ENCODE measurements at places on chromosomes 6 and 20.

- DNase-seq = no peak
Observed at GRCh38 chr20:37405351-37405897, 59.5 kb downstream of the SRC start.

DNA sequence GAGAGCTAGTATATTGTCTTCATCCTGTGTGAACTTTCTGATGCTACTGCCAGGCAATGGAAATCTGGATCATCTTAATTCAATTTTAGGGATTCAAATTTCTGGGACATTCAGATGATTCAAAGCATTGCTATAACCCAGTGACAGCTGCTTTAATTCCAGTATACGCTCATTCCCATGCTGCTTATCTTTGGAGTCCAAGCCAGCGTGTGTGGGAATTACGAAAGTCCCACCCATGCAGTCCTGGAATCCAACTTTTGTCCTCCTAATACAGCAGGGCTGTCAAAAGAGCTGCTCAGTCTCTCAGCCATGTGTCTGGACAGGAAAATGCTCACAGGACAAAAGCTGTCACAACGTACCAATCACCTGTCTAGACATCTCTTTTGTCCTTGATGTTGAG lies 219.8 kb downstream of the LAMA2 start:
- DNase-seq = peak; percentile 17

DNA sequence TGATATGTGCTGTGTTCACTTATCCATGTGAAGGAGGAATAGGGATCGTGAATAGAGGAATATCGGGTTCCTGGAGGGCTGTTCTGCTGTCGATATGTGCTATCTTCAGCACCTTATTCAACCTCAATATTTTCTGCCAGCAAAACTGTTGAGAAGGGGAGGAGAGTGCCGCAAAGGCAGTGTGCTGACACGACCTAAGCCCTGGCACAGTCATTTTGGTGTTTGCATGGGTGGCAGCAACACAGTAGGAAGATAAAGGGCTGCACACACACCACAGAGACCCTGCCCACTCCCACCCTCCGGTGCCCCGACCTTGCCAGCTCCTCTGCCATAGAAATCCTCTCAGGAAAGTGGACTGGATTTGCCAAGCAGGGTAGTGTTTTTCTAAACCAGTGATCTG lies 47.0 kb downstream of the ZDHHC14 start:
- no peak for DNase-seq

- peak; percentile 67 for DNase-seq
Observed at GRCh38 chr6:81166770-81167169, 585.7 kb downstream of the TENT5A start.

DNA sequence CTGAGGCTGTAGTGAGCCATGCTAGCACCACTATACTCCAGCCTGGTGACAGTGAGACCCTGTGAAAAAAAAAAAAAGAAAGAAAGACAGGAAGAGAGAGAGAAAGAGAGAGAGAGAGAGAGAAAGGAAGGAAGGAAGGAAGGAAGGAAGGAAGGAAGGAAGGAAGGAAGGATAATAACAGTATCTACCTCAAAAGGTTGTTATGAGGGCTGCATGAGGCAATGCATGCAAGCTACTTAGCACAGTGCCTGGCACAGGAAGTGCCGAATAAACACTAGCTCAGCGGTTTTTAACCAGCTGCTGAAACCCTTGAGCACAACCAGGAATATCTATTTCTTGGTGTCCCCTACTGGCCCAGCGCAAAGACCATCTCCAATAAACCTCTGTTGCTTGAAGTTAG lies 62.3 kb upstream of the TBC1D7 start:
- no peak for DNase-seq

Measured in fibroblast of skin of right quadriceps (primary cell).